CD4-positive, alpha-beta T cell treated with Interleukin-10 for 1 hour (primary cell): ENCODE measurements at places on chromosomes 5 and 9.
A peak's percentile ranks its signal among the peaks of the same experiment; 100 is the strongest.

- no peak for DNase-seq
Measured at GRCh38 chr9:130846487-130847305, 11.6 kb downstream of the ABL1 start.

DNA sequence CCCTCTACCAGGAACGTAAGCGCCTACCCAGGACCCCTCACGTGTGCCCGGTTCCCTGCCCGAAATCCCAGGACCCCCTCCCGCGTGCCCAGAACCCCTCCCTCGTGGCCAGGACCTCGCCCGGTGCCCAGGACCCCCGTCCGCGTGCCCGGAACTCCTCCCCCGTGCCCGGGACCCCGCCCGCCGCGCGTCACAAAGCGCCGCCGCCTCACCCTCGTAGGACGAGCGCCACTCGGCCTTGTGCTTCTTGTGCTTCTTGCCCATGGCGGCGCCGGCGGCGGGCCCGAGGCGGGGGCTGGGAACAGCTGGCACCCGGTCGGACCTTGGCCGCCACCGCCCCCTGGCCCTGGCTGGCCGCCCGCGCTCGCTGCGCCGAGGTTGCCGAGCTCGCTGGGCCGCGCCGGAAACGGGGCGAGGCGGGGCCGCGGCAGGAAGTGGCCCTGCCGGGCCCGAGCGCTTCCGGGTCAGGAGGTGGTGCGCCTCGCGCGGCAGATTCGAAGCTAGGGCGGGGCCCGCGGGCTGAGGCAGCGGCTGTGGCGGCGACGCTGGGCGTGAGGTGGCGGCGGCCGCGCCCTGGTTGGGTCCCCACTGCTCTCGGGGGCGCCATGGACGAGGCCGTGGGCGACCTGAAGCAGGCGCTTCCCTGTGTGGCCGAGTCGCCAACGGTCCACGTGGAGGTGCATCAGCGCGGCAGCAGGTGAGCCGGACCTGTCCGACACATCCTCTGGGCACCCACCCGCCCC lies at the start of the genes BRD9 and TRIP13:
Gene BRD9 (minus strand): TSS at position 408 of the 743 bp plus-strand sequence. CDS start 144 bp downstream, at position 264.
Gene TRIP13 (plus strand): TSS at position 491 of the 743 bp plus-strand sequence. CDS start 115 bp downstream, at position 606.
- peak; percentile 81 for DNase-seq

GRCh38 chr5:14231156-14231555 lies 88.0 kb downstream of the TRIO start:
- no peak for DNase-seq

- DNase-seq: peak; percentile 28
Measured at GRCh38 chr5:154196955-154197652, 6.6 kb downstream of the GALNT10 start.

DNA sequence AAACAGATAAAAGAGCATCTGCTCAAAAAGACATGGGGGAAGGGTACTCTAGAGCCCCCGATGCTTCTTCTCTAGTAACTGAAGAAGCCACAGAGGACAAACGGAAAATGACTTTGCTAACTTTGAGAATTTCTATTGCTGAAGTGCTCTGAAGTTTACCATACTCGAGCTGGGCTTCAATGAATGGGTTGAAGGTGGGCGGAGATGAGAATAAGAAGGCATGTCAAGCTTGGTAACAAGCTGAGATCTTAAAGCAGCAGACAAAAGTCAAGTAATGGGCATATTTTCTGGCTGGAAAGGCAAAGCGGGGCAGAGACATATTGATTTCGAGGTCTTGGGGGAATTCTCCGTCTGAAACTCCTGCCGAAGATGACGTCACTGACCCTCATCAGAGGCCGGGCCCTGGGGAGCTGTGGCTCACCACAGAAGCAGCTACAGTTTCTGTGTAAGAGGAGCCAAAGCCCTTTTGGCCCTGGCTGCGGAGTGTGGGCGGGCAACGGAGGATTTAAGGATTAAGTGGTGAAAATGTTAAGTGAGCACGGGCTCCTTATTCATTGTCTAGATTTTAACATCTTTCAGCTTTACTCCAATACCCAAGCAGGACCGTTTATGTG lies 115.8 kb upstream of the SLIT3 start:
- no peak for DNase-seq

GRCh38 chr9:71628247-71628646 lies 140.1 kb downstream of the CEMIP2 start:
- peak; percentile 40 for DNase-seq

GRCh38 chr9:76218886-76219445 lies 175.3 kb downstream of the RFK start:
- DNase-seq: no peak

DNA sequence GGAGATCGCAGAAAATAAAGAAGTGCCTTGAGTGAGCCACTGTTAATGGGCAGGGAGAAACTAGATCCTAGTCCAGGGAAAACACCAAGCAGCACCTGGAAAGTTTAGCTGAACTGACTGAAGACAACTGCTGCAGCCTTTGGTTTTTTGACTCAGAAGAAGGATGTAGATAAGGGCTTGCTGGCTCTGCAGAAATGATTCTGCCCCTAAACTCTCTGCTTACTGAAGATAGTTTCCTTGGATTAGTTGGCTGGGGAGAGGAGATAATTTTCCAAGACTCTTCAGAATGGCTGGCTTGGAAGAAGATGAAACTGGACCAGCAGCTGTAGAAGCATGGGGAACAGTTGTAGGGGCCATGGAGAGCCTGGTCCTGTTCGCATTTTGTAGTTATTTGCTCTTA lies 471.8 kb downstream of the KDM4C start:
- DNase-seq: no peak

- no peak for DNase-seq
Measured at GRCh38 chr9:136916330-136917184, 28.0 kb downstream of the FBXW5 start.
